ENCODE measurements at places on chromosomes 6 and 20.
A peak's percentile ranks its signal among the peaks of the same experiment; 100 is the strongest.

- peak; percentile 68 for DNase-seq
These were observed 527 bp downstream of the FBXO30 start for GRCh38 chr6:145814035-145814500.

DNA sequence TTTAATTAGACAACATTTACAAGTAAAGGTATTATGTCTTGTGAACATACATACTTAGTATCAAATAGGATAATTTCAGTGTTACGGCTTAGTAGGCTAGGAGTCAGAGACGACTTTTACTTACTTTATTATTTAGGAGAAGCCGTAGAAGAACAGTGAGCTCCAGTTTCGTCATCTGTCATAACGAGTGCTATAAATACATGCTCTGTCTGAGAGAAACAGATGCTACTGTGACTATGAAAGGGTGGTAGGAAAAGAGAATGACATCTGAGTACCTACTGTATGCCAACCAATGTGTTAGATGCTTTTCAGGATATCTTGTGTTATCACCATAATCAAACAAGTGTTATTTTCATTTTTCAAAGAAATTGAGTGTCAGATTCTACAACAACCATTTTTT, 119.0 kb downstream of the EYA4 start:
- DNase-seq = no peak

- DNase-seq = peak; percentile 31
These were observed 164.3 kb downstream of the RFPL4B start for GRCh38 chr6:112511441-112511840.

- DNase-seq = no peak
These were observed 319.2 kb upstream of the MOCS1 start for GRCh38 chr6:40253420-40253819.

DNA sequence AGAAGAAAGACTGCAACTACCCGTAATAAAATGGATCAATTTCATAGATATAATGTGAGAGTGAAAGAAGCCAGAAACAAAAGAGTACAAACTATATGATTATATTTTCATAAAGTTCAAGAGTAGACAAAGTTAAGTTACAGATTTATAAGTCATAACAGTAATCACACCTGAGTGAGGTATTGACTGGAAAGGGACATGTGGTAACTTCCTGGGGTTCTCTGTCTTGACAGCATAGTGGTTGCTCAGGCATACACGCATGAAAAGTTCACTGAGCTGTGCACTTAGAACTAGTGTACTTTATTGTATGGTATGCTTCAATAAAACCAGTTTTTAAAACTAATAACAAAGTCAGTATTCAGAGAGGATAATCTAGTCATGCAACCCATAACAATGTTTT, 653.6 kb downstream of the EPM2A start:
- DNase-seq = no peak

GRCh38 chr20:58695895-58696375, 3.3 kb downstream of the NPEPL1 start:
- DNase-seq = no peak

DNA sequence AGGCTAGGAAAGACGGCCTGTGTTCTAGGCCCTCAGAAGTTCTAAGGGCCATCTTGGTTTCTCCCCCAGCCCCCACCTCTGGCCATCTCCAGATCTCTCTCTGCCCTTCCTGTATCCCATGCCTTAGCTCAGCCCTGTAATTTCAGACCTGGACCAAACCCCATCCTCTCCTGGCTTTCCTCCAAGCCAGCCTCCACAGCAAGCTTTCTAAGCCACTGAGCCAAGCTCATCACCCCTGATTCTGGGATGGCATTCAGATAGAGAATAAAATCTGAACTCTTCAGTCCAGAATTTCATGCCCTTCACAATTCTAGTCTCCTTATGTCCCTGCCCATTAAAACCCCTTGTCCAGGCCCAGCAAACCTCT, 18.9 kb upstream of the CCM2L start:
- no peak for DNase-seq

GRCh38 chr6:1267790-1268762, 43.8 kb upstream of the FOXQ1 start:
- no peak for DNase-seq
